NCI-H1092 (cell line): ENCODE measurements at places on chromosomes 2 and 18.

GRCh38 chr2:201347138-201347537 is 10.0 kb downstream of the FLACC1 start:
- DNase-seq: no peak

- DNase-seq: no peak
Observed at GRCh38 chr18:21538230-21538629, 62.3 kb downstream of the ESCO1 start.

DNA sequence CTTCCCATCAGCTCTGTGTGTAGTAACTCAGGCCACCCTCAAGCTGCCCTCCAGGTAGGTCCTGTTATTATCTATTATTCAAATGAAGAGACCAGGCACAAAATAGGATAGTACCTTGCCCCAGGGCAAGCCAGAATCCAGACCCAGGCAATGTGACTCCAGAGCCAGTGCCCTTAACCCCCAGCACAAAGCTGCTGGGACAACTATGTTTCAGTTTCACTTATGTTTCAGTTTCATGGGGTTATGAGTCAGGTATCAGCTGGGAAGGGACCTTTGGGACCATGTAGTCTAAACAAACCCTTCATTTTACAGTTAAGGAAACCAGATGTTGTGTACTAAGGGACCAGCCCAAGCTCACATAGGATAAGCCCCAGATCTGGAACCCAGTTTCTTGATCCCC is 10.0 kb downstream of the HK2 start:
- no peak for DNase-seq

GRCh38 chr18:53360501-53361443 is 863.7 kb downstream of the MBD2 start:
- no peak for DNase-seq
